ENCODE measurements at places on chromosomes 7 and 10.

- DNase-seq, result no peak
Measured at GRCh38 chr10:100004805-100005510, 4.8 kb downstream of the DNMBP start.

DNA sequence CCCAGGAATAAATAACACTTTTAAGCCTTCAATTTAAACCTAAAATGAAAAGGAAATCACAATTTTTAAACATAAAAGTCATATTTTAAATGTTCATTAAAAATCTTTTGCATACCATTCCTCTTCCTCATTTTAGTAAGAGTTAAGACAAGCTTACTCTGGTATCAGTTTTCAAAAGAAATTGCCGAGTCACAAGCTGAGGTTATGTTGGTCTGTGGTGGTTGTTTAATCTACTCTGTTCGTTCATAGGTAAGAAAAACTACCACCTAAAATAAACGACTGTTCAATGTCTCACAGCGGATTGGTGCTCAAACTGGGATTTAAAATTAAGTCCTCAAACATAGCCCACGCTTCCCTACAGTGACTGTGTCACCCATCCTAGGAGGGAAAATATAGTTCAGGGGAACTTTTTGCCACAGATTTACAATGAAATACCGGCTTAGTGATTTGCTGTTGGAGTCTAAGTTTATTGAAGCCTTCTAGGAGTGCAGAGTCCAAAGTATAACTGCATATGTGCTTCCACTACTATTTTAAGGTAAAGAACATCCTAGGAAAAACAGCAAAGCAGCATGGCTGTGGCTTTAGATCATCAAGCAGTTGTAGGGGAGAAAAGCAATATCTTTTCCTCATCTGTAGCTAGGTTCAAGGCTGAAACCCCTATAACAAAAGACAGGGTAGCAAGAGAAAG, 61.1 kb downstream of the GNAT3 start:
- DNase-seq, result peak; percentile 39

DNA sequence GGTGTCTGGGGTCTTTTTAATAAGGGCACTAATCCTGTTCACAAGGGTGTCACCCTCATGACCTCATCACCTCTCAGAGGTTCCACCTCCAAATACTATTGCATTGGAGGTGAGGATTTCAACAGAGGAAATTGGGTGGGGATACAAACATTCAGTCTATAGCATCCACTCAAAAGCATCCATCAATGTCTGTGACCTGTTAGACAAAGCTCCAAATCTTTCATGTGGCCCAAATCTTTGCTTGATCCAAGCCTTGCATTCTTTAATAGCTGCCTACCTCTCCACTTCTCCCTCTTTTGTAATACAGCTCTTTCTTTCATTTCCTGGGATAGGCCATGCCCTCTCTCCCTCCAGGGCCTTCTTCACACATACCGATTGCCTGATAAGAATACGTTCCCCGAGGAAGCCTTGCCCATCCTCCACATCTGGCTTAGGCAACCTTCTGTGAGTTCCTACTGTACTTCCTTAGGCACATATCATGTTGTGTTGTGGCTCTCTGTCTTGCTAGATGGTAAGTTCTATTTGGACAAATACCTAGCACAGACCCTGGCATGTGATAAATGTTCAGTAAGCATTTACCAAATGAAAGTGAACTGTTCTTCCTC, 66.1 kb downstream of the CREM start:
- no peak for DNase-seq

DNA sequence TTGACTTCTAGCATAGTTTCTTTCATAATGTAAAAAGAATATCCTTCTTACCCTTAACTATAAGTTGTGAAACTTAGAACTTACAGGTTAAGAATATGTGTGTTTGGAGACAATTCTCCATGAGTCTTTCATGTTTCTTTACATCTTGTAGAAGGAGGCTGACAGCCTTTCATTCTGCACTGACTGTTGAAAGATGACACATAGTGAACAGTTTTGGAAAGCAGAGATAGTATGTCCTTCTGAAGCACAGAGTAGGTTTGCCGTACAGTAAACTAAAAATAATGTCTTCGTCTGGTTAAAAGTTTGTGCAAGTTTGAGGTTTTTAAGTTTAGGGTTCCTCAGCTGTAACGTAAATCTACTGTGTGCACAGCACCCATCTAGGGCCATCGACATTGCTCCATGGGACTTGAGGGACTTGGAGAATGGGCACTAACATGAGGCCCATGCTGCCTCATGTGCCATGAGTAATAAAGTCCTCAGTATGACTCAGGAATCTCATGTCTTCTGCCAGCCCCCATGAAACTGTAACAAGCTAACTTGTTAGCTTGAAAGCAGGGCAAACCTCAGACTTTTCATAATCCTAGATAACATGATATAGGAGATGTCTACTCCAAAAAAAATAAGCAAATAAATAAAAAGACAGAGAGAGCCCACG, 24.5 kb upstream of the ELAPOR2 start:
- DNase-seq, result peak; percentile 22

DNA sequence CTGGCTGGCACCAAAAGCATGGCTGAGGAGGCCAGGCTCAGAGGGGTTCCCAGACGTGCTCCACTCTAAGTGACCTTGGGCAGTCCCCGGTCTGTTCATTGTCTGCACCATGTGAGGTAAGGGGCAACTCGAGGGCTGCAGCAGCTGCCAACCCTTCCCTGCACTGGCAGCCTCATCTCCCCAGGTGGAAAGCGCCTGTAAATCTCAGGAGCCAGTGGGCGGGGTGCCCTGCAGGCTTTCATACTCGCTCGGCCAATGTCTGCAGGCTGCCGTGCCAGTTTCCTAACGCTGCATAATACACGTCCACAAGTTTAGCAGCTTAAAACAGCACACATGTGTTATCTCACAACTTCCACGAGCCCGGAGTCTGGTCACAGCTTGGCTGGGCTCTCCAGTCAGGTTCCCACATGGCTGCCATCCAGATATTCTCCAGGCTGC, 12.6 kb upstream of the GDF10 start:
- no peak for DNase-seq

DNA sequence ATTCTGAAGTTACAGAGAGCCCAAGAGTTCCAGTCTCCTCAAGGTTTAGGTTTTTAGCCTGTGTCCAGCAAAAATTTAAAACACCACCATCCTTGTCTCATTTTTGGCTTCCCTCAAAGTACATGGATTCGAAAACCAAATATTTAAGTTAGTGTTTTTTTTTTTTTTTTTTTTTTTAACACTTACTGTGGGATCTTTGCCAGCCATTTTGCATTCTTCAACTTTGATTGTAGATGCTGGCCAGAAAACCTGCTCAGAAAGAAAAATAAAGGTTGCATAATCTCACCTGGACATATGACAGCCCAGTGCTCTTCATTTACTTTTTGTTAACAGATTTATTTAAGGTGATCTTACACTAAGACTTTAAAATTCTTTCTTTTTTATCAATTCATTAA, 91.6 kb downstream of the SEMA3C start:
- peak; percentile 43 for DNase-seq

GRCh38 chr10:22317076-22317370, 835 bp downstream of the COMMD3 start:
- DNase-seq, result no peak

DNA sequence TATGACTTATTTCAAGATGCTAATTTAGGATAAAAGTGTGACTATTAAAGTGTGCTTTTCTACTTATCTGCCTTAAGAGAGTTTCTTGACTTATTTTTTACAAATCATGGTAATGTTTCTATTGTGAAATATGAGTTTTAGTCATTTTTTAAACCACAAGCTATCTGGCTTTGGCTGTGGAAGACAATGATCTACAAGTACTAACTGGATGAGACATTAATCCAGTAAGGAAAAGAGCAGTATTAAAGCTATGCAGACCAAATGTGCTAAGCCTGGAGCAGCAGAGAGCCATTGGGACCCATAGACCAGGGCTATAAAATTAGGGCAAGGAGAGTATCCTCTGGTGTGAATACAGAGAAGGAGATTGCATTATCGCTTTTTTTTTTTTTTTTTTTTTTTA, 92.4 kb downstream of the SEMA3A start:
- DNase-seq, result peak; percentile 71

GRCh38 chr10:129761981-129762956, 201.8 kb downstream of the EBF3 start:
- no peak for DNase-seq

GRCh38 chr10:101545898-101546297, 42.2 kb downstream of the POLL start:
- DNase-seq, result no peak

DNA sequence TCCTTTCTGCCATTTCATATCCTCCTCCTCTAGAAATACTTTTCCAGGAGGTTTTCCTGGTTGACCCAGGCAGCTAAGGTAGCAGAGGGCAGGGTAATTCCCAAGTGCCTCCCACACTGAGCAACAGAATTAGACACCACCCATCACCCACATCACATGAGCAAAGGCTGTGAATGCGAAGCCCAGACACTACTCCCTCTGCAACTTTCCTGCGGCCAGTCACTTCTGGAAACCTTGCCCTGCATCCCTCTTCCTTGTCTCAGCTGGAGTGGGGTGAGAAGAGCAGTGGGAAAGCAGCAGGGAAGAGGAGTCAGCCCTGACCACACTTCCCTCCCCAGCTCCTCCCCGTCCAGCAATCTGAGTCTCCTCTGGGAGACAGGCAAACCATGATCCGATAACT, 15.2 kb downstream of the TMEM176B start:
- peak; percentile 84 for DNase-seq

- peak; percentile 73 for DNase-seq
Measured at GRCh38 chr7:28748933-28749584, 209.1 kb downstream of the TRIL start.

DNA sequence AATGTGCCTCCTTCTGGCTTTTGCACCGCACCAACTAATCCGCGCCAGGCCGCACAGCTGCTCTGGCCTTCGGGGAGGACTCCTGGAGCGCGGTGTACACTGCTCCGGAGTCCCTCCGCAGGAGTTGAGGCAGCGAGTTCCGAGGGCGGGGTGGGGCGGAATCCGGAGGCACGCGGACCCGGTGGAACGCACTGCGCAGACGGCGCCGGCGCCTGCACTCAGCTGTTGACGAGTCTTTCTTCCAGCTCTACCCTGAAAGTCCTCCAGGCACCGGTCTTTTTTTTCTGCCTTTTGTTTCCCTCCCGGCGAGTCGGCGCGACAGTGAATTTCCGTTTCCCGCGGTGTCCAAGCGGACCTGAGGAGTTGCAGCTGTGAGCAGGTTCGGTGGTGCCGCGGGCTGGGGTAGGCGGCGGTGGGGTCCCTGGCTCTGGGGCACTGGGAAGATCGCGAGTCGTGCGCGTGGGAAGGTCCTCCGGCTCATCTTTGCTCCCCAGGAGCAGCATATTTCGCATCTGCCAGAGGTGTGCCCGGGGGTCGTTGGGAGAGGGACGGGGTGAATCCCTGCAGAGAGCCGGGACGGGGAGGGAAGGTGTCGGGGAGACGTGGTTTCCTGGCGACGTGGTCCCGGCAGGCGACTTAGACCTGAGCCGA, 44.1 kb downstream of the SFTPD start:
- peak; percentile 52 for DNase-seq

DNA sequence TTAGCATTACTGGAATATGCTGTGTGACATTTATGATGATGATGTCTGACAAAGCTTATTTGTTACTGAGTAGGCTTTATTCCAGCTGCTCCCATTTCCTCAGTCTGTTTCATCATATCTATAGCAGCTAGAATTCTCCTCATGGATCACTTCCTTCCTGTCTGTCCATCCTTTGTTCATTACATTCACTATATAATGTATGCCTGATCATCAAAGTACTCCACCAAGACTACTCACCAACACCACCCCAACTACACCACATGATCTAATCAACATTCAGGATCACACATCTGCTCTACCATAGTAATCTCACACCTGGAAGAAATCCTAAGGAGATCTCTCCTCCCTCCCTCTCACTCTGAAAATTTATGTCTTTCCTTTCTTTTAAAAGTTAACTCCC, 61.3 kb downstream of the APBB1IP start:
- DNase-seq, result peak; percentile 27

DNA sequence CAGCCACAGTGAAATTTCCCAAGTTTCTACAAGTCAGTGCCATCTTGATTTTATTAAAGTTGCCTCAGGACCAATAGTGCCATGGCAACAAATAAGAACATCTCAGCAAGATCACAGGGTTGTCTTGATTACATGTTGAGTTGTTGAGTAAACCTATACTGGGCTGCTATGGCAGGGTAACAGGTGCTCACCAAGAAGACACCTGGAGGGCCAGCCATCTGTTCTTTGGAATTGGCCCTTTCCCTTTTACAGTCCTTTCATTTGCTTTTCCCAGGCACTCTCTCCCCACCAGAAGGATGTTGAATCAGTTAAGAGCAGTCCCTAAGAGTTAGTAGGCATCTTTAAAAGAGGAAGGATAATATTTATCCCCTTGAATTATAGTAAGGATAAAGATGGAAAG, 582.0 kb downstream of the TNS3 start:
- no peak for DNase-seq

DNA sequence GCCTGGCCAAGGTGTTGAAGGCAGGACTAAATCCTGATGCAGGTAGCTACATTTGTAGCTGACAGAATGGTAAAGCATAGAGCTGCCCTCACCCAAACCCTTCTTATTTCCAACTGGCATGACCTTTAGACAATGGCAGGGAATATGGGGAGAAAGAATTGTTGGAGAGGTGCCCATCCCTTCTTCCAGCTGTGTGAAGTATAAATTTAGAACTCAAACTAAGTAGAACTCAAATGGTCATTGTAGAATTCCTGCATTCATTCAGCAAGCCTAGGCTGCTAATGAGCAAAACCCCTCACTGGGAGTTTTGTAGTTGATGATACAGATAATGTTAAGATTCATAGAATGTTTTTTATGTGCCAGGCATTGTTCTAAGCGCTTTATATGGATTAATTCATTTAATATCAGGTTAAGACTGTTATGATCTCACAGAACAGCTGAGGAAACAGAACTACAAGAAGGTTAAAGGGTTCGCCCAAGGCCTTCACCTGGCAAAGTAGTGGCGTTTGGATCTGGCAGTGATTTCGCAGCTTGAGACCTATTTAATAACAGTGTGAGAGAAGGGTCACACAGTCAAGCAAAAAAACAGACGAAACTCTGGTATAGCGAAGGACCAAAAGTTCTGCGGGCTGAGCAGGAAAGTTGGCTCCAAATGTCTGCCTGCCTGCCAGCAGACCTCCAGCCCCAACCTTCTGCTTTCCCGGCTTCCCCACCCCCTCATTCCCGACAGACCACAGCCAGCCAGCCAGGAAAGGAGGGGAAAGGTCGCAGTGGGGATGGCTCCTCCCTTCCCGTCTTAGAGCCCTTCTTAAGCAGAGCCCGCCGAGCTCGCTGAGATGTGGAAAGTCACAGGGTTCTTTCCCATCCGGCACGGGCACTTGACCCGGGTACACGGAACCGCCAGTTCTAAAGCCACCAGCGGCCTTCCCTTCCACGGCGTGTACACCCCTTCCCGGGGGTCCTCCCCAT, 1.6 kb upstream of the HILPDA start:
- DNase-seq, result peak; percentile 96

- no peak for DNase-seq
Measured at GRCh38 chr10:91550021-91550420, 82.8 kb downstream of the PPP1R3C start.

DNA sequence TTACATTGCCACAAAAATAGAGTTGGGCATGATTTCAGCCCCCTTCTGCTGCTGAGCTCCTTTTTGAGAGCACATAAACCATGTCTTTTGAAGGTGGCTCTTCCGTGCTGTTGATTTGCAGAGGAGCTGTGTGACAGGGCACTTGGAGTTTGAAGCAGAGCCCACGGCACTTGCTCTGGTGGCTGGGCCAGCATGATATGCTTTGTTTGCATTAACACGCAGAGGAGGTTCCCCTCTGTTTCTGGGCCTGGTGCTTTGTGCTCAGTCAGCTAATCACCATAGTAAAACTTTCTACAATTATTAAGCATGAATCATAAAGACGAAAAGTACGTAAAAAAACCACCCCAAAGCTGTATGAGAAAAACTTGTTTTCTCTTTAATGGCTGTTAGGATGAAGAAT, 40.1 kb downstream of the RBM33 start:
- DNase-seq, result no peak
